ENCODE measurements at places on chromosomes 2 and 18.
A peak's percentile ranks its signal among the peaks of the same experiment; 100 is the strongest.

DNA sequence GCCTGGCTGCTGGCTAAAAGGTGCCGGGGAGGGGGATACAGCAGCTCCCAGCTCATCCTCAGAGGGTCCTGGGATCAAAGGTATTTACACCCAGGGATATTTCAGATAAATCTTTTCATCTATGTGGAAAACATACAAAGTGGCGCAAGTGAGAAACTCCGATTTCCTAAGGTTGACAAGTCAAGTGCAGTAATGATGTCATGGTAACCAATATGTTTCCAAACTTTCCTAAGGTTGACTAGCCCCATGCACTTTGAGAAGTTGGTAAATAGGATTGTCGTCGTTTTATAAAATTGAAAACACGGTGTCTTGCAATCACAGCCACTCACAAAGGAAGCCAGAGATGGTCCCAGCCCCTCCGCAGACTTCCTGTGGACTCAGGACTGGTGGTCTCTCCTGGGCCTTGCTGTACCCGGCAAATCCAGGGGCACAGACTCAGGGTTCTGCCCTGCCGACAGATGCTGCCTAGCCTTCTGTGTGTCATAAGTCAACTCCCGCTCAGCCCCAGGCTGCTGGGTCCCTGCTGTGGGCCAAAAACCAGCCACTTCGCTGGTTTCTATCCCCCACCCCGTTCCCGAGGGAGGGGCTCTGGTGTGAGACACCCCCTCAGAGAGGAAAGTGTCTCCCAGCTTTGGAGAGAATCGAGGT lies 111.2 kb upstream of the PPP1CB start:
- no peak for DNase-seq

- no peak for DNase-seq
Measured at GRCh38 chr18:62420513-62421209, 95.6 kb downstream of the TNFRSF11A start.

DNA sequence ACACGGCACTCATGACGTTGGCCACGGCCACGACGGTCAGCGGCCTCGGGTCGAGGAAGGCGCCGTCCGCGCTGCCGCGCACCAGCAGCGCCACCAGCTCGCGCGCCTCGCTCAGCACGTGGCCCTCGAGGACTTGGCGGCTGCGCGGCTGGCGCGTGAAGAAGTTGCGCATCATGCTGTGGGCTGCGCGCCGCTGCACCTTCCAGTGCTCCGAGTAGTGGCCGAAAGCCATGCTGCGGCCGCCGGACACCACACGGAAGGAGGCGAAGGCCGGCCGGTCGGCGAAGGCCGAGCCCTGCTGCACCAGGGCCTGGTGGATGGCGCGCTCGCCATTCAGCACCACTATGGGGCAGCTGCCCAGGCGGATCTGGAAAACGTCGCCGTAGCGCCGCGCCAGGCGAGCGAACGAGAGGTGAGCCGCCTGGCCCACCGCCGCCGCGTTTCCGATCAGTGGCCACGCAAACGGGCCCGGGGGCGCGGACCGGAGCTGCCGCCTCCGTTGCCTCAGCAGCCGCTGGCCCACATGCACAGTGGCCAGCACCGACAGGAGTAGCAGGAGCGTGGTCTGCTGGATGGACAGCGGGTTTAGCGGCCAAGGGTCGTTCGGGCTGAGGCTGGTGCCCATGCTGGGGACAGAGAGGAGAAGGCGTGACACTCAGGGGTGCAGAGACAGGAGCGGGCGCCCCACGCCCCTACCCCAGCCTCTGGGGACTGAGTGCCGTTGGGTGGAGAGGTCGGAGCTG lies 1.0 kb downstream of the CYP1B1 start:
- DNase-seq: no peak

GRCh38 chr2:154623819-154624218 lies 74.7 kb upstream of the KCNJ3 start:
- DNase-seq: peak; percentile 56

GRCh38 chr2:172246649-172247048 lies 143.9 kb upstream of the DLX2 start:
- peak; percentile 63 for DNase-seq

DNA sequence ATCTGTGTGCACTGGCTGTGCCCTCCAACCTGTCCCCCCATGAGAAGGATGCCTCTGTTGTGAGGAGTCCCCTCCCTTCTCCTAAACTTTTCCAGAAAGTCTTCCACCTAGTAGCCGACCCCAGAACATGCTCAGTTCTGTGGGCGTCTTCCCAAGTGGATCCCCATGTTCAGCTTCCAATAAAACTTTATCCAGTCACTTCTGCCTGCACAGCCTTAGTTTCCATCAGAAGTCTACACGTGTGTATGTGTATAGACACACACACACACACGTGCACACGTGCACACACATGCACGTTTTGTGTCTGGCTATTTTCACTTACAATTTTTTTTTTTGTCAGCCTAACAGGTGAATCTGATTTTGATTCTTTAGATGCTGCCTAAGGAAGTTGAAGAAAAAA lies 115.1 kb downstream of the RTP5 start:
- DNase-seq: no peak

DNA sequence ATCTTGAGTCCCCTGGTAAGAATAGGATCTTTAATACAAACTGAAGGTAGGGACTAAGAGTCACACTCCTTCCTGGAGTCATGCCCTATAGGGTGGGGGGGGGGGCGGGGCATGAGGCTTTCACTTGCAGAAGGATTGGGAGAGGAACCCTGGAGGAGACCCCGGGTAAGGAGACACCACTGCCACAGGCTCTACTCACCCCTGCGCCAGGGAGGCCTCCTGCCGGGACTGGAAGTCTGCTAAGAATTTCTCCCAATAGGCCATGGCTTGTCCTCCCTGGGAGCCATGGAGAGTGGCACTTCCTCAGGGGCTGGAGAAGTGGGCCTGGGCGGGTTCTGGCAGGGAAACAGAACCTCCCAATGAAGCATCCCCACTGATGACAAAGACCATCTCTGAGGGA lies 645.3 kb upstream of the RAB6C start:
- no peak for DNase-seq

- DNase-seq: peak; percentile 37
Measured at GRCh38 chr2:156110890-156111289, 221.6 kb downstream of the NR4A2 start.

DNA sequence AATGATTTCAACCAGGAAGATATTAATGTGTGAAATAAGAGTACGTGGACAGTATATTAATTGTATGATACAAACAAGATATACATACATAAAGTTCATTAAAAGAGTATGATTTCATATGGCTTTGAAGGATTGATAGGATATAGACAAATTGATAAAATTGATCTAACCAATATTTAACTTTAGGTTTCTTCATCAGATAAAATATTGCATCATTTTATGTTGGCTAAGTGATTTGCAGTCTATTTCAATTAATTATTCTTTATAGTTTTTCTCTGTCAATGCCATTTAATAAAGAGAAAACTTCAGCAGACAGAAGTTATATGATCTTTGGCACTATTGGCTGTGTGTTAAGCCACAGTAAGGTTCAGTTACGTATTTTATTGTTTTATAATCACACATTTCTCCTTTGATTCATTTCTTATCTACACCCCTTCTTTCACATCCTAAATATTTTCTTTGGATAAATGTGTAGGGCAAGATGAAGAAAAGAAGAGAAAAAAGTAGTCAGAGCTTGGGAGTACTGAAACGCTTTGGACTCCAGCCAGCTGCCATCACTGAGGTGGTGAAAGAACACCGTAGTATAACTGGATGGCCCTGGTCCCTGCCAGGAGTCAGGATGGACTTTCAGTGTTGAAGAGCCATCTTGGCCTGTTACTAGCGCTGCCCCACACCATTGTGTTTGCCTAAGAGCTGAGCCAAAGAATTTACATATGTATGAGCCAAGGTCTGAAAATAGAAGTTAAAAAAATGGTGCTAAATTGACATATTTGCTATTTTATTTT lies 9.8 kb upstream of the CPS1 start:
- DNase-seq: no peak

- DNase-seq: no peak
Measured at GRCh38 chr2:108385411-108386071, 7.8 kb downstream of the SULT1C4 start.

DNA sequence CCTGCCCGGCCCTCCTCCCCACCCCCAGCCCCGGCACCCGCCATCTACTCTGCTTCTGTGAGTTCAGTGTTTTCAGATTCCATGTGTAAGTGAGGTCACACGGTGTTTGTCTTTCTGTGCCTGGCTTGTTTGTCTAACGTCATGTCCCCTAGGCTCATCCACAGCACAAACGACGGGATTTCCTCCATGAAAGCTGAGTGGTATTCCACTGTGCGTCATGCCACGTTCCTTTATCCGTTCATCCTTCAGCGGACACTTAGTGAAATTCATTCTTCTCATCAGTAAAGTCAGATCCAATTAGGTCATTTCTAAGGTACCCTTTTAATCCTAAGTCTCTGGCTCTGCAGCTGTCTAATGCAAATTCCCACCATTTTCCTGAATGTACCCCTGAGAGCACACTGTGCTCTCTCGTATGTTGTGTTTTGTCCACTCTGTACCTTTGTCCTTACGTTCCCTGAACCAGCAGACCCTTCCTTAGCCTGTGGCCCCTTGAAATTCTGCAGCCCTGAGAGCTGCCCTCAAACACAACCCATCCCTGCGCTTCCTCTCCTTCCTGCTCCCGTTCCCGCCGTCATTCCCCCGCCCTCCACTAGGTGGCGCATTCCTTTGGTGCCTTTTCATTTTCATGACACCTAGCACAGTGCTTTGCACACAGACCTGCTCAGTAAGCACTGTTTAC lies 44.1 kb downstream of the TRAPPC12 start:
- DNase-seq: peak; percentile 27

- DNase-seq: no peak
Measured at GRCh38 chr2:505941-506340, 171.3 kb downstream of the TMEM18 start.

DNA sequence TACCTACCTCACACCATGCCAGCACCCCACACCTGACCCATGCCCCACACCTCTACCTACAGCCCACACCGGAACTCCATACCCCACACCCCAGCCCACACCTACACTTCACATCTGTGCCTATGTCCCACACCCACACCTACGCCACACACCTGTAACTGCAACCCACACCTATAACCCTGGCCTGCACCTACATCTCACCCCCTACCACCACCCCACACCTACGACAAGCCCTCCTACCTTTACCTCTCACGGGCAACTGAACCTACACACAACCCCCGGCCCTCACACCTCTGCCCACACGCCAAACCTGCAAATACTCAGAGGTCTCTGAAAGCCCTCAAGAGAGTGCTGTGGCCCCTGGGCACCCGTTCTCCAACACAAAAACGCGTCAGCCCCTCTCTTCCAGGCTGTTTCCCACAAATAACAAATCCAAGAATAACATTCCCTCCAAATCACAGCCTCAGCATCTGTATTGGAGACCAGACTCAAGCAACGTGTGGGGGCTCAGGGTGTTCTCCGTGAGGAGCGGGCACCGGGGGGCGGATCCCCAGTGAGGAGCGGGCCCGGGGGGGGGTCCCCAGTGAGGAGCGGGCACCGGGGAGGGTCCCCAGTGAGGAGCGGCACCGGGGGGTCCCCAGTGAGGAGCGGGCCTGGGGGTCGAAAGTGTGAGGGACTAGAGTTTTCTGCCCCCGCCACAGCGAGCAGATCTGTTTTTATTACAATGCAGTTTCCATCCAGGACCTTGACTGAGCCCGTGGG lies 33.4 kb downstream of the SLC66A2 start:
- no peak for DNase-seq

GRCh38 chr18:36828157-36828629 lies 609 bp downstream of the TPGS2 start:
- peak; percentile 6 for DNase-seq

GRCh38 chr2:105936954-105937353 lies 192.2 kb downstream of the NCK2 start:
- no peak for DNase-seq

- DNase-seq: no peak
Measured at GRCh38 chr2:235864302-235864701, 303.9 kb downstream of the GBX2 start.

DNA sequence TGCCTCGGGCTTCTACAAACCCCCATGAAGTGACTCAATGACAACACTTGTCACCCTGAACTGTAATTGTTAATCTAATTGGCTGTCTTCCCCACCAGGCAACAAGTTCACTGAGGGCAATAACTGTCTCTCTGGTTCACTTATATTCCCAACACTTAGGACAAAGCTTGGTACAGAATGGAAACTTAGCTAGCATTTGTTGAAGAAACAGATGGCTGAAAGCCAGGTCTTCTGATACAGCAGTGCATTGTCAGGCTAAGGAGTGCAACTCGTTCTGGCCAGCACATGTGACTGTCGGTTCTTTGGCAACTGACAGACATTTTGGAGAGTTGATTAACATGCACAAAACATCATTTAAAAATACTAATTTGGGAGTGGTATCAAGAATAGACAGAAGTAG lies 14.6 kb upstream of the DNAJC27 start:
- DNase-seq: no peak

GRCh38 chr2:212997526-212998020 lies 153.8 kb downstream of the IKZF2 start:
- no peak for DNase-seq

DNA sequence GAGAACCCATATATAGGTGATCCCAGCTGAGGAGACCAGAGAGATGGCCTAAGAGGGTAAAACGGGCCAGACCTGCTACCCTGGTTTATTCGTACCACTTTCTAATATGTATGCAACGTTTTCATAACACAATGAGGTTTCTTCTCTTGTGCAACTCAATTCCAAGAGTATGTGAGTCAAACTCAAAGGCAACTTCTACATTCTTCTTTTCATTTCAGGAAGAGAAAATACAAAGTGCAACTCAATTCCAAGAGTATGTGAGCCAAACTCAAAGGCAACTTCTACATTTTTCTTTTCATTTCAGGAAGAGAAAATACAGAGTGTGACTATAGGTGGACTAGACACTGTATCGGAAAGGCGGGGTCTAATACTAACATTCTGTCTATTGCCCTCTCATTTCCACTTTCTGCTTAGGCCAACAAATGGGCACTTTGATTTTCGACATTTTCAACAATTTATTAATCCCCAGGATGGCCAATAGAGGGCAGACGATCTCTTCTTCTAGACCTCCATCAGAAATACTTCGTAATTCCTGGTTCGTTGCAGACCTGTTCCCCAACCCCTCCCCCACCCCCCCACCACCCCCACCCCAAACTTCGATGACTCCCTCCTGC lies 3.7 kb upstream of the CRIM1 start:
- peak; percentile 65 for DNase-seq

DNA sequence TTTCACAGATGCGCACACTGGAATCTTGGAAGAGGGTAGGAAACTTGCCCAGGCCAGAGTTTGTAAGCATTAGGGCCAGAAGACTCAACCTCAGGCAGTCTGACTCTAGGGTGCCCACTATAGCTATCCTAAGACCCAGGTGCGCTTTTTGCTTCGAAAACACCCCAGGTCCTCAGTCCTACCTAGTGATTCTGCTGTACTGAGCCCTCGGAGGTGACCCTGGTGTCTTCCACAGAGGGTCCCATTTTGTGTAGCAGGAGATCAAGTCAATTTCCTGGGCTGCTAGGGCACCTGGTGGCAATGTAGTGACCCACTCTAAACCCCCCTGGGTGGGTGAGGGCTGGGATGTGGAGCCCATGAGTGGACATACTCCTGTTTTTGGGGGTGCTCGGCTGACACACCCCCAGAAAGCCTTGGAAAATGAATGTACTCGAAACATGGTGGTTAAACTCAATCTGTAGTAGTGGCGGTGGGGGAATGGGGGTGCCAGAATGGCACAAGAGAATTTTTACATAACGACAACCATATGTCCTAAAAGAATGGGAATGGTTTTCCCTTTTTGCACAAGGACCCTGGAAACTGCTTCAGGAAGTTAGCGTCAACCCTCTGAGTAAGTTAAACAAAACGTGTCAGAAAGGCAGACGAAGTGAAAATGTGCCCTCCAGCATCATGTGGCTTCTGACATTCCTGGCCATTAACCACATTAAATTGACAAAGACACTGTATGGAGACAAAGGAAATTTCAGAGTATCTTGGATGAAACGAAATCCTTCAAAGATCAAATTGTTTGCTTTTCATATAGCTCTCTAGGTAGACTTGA lies 218.0 kb upstream of the COPS8 start:
- no peak for DNase-seq

All from HCT116 (cell line).